ENCODE measurements at places on chromosomes 4 and X.

GRCh38 chr4:26955241-26955640 is 94.6 kb downstream of the STIM2 start:
- DNase-seq: no peak

GRCh38 chr4:109207061-109207460 is 95.4 kb downstream of the COL25A1 start:
- DNase-seq: no peak

DNA sequence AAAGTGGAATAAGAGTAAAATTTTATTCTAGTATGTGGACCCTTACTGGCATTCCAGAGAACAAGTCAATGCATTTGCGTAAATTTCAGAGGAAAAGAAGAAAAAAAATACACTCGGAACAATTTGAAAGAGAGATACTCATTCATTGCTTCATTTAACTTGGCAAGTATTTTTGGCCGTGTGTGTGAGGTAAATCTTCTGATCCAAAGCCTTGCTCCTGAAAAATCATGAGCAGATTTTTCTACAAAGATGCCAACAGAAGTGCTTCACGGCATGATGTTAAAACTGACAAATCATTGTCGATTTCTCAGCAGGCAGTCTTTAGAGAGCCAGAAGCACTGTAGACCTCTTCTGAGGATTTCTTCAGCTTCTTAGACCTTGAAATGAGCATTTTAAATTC is 194.0 kb downstream of the COX18 start:
- no peak for DNase-seq

DNA sequence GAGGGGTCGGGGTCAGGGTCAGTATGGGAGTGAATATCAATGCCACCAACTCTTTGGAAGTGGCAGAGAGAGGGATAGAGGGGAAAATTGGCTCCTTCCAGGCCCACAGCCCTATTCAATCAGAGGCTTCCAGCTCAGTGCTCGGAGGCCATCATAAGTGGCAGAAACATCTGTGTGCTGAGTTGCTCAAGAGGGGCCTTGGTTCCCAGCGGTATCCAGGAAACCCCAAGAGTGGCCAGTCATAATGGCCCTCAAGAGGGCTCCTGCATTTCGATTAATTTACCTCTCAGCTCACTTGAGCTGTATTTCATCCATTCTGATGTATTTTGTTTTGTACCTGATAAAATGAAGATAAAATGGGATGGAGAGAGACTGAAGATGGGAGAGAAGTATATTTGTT is 154.3 kb upstream of the EOLA2 start:
- DNase-seq: no peak

- DNase-seq: no peak
Measured at GRCh38 chr4:122909683-122910082, 12.7 kb downstream of the NUDT6 start.

DNA sequence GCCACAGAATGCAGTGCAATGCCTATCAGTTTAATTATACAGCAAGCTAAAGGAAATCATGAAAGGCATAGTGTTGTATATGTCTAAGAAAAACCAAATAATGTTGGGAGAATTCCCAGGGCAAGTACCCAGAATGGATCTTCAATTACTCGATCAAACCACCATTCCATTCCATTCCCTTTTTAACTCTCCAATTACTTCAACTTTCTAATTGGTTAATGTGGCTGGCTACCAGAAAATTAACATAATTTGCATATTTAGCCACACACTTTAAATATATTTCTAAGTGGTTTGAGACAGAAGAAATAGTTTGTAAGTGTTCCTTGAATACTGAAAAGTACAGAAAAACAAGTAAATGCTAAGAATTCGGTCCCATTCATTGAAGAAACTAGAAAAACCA is 111.5 kb upstream of the NAP1L5 start:
- DNase-seq: no peak

- DNase-seq: no peak
Measured at GRCh38 chr4:174490451-174490961, 31.8 kb downstream of the HPGD start.

DNA sequence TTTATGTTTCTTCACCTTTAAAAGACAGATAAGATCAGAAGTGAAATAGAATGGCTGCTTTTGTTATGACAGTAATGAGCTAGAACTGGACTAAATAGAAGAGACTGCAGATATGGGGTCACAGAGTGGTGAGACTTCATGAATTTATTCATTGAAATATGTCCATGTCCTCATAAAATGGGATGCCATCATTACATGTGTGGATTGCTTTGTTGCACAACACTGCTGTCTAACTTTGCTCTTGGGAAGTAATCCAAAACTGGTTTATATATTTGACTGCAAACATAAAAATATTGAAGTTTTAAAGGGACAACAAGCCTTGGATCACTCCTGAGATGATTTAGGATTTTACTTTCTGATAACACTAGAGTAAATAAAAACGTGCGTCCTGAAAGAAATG is 209.2 kb upstream of the FAT4 start:
- DNase-seq: no peak

DNA sequence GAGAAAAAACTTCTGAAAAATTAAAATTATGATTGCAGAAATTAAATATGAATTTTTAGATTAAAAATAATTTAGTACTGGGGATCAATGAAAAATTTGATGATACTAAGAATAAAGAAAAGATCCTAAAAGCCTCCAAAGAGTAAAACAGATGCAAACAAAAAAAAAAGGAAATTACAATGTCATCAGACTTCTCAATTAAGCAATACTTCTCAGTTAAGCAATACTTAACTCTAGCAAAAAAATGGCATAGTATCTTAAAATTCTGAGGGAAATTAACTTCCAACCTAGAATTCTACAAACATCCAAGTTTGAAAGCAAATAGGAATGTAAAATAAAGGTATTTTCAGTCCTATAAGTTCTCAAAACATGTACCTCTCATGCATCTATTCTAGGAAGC is 141.2 kb upstream of the INTU start:
- no peak for DNase-seq

DNA sequence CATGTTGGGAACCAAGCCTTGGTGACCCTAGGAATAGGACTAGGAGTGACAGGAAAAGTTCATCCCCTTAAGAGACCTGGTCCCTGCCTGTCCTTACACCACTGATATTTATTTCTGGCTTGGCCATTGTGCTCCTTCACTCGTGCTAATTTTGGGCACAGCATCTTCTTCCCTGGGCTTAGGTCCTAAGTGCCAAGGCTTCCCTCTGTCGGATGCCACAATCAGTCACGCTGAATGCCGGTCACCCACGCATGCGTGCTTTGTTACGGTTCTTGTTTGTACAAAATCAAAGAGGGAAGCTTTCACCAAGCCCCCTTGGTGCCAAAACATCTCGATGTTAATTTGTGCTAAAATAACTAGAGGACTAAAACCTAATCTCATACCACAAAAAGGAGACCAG is 17.4 kb upstream of the MAP3K15 start:
- DNase-seq: no peak

DNA sequence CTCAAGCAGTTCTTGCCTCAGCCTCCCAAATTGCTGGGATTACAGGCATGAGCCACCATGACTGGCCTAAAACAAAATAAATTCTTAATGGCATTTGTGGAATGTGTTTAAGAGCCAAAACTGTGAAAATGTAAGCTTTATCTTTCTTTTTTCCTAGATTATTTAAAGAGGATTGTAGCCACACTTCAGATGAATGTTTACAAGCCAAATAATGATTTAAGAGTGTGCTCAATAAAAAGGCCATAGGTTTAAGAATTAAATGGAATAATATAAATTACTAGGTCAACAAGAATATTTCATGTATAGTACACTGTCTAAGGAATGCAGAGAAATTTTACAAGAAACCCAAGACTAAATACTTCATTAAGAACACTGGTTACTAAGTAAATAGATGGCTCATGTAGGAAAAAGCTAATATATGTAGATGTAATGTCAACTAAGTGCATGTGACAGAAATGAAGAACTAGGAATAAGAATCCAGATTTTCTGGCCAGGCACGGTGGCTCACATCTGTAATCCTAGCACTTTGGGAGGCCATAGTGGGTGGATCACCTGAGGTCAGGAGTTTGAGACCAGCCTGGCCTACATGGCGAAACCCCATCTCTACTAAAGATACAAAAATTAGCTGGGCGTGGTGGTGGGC is 21.3 kb upstream of the UGDH start:
- no peak for DNase-seq

DNA sequence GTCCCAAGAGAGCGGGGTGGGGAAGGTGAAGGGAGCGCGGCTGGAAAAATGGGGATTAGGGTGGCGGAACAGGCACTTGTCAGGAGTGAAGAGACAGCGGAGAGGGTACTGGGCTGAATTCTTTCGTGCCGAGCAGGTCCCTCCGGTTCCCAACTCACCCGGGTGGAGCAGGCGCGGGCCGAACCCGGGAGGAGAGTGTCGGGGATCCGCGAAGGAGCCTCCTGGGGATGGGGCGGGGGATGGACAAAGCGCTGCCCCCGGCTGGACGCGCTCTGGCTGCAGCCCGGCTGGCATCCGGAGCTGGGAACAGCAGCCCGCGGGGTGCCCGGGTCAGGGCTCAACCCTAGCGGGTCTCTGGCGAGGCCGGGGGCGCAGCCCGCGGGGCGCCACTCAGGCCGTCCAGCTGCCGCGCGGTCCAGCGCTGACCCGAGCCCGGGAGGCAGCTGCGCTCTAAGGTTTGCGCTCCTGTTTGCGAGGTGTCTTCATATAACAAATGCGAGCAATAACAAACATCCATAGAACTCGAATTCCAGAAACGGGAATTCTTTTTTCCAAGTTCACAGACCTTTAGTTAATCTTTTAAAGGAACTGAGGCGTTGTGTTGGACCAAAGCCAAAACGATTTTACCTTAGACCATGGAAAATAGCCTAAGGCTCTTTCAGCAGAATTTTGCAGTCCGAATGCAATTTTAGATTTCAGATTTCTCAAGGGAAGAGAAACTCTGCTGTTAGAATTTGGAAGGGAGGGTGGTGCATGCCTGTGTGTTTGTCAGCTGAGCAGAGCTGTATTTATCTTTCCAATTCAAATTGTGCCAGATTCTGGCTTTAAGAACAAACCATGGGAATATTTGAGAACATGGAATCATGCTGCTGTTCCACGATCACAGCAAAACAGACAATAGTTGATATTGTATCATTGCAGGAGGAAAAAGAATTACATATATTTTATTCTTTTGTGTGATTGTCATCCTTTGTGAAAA is 744 bp downstream of the NPY5R start:
- DNase-seq: peak; percentile 11

- no peak for DNase-seq
Measured at GRCh38 chr4:186149872-186150271, 41.5 kb upstream of the CYP4V2 start.

GRCh38 chr4:105462576-105462975 is 11.3 kb downstream of the PPA2 start:
- no peak for DNase-seq

DNA sequence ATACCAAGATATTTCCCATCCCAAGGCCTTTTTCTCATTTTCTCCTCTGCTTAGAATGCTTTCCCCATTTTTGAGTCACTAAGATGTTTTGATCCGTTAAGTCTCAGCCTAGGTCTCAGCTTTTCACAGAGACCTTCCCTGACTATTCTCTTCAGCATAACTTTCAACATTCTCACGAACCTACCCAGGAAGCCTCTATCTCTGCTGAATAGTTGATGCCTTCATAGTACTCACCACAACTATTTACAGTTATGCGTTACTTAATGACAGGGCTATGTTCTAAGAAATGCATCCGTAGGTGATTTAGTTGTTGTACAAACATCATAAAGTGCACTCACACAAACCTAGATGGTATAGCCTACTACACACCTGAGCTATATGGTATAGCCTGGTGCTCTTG is 64.5 kb downstream of the ARL9 start:
- DNase-seq: no peak

DNA sequence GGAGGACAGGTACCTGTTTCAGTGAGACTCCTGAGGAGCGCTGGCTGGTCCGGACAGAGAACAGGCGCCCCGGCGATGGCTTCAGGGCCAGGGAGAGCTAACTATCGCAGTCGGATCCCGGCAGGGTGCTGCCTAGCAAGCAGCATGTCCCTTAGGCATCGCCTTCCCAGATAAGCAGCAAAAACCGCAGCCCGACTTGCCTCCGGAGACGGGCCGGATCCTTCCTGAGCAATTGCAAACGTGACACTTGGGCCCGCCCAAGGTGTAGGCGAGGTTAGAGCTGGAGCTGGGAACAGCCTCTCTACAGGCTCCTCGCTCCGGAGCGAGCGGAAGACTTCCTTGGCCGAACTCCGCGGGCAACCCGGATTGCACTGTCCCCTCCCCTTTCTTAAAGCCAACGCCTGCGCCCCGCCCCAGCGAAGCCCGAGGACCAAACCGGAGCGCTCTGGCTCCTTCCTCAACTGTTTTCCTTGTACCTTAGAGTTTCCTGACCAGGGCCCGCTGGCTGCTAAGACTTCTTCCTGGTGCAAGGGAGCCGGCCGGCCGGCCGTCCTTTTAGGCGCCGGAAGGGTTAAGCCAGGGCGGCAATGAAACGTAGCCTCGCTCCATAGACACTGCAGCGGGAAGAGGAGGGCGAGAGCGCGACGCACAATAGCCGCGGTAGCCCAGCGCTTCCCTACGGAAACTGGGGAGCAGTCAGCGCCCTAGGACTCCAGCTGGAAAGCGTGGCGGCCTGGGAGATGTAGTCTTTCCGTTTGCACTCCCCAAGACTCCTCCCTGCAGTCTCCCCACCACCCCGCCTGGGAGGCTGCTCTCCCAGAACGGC is at the start of gene OPHN1:
TSS of gene OPHN1 (minus strand) at position 341 of the 826 bp plus-strand sequence. CDS start 475 bp downstream, outside the sequence.
- peak; percentile 57 for DNase-seq

- no peak for DNase-seq
Measured at GRCh38 chrX:21683941-21684340, 25.8 kb upstream of the KLHL34 start.

DNA sequence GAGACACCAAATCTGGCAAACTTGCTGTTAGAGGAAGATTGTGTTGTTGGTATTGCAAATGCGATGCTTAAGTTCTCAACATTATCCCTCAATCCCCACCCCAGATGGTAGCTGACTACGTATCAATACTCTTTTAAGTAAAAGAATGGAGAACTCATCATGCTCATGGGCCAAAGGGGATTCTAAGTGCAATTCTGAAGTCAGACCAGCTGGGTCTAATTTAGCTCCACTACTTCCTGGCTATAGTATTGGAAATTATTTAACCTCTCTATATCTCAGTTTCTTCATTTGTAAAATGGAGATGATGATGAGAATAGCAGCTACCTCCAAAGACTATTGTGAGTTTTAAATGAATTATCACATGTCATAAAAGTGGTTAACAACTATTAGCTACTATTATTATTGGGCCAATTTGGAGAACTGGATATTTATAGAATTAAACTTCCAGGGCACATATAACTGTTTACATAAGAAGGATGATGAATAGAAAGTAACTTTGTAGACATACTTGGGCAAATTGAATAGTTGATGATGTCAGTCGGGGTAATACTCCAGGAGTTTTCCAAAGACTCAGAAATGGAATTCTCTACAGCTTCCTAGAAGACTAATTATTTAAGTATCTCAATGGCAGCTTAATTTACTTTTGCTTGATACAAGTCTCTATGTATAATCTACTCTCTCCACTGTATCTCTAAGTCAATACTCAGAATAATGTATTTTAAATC is 5.0 kb upstream of the SLAIN2 start:
- no peak for DNase-seq

GRCh38 chrX:119942173-119942819 is 1.3 kb downstream of the NKAP start:
- no peak for DNase-seq

DNA sequence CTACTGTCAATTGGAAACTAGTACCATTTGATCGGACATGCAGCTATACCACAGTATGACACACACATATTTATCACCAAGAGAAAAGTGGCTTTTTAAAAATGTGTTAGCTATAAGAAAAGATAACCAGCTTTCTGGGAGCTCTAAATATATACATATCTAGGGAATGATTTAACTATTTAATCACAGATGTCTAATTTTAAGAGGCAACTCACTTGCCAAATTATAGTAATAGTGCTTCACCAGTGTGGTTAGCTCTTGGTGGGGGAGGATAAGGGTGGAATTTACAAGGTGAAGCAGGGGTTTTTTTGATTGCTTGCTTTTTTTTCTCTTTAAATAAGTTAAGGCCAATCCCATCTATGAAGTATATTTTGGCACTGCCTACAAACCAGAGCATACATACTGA is 547.7 kb upstream of the DIPK2B start:
- DNase-seq: no peak

Data from kidney capillary endothelial cell (primary cell).